ENCODE measurements at places on chromosomes 3 and 15.

- DNase-seq = no peak
Measured at GRCh38 chr15:43939070-43939469, 112.3 kb downstream of the WDR76 start.

DNA sequence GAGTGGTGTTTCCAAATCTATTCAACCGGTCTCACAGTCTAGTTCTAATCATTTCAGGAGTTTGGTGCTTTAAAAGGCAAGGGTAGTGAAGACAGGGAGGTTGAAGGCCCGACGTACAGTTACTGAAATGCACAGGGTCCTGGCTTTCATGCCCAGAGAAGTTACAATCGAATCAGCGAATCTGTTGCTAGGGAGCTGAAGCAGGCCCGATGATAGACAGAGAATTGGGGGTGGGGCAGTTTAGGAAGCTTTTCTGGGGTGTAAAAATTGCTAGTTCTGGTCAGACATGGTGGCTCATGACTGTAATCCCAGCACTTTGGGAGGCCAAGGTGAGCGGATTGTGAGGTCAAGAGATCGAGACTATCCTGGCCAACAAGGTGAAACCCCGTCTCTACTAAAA, 63.1 kb upstream of the ATP13A3 start:
- no peak for DNase-seq

DNA sequence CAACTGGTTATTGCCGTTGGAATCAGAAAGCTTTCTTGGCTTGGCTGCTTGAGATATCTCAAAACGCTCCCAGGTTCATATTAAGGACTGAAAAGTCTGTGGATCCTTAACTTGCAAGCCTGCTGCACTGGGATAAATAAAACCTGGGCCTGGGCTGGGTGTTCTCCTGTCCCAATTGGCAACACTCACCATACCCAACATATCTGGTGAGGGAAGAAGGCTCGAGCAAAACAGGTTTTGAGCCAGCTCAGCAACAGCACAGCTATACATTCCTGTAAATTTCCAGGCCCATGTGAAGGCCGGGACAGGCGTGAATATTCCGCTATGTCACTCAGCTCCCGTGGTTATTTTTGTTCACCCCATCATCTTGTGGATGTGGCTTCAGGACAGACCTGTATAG, 169.0 kb upstream of the BCL6 start:
- no peak for DNase-seq

GRCh38 chr15:37109872-37110572, 9.7 kb upstream of the MEIS2 start:
- no peak for DNase-seq

GRCh38 chr3:138369151-138369900, 20.9 kb downstream of the MRAS start:
- no peak for DNase-seq

GRCh38 chr3:132735589-132735988, 13.4 kb upstream of the NPHP3 start:
- no peak for DNase-seq
